ENCODE measurements at places on chromosomes 7 and 10.

DNA sequence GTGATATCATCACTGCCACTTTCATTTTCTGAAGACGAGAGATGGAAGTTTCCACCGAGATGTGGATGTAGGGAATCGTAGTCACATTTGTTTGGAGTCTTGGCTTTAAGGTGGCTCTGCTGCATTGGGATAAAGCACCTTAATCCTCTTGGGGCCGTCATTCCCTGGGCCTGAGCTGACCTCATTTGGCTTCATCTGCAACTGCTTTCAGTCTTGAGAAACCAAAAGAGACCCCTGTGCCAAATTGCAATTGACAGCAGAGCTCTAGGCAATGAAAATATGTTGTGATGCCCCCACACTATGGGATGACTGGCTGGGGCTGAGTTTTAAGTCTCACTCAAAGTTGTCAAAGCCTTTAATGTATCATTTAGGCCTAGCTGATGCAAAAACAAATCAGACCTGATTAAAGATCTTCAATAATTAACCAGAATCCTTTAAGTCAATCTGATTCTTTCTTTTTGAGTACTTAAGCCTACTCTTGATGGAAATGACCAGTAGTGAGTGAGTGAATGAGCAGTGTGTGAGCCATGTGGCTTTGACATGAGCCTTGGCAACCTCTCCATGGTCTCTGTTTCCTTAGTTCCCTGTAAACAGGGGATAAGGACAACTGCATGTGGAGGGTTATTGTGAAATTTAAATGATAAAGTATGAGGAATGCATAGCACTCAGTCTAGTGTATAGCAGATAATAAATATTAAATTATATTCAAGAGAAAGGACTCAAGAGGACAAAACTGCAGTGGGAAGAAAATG lies 155.0 kb downstream of the BMPER start:
- DNase-seq = no peak

GRCh38 chr7:91251877-91252276 lies 12.4 kb upstream of the FZD1 start:
- DNase-seq = no peak

- DNase-seq = no peak
Measured at GRCh38 chr10:43188702-43189101, 50.5 kb downstream of the CSGALNACT2 start.

DNA sequence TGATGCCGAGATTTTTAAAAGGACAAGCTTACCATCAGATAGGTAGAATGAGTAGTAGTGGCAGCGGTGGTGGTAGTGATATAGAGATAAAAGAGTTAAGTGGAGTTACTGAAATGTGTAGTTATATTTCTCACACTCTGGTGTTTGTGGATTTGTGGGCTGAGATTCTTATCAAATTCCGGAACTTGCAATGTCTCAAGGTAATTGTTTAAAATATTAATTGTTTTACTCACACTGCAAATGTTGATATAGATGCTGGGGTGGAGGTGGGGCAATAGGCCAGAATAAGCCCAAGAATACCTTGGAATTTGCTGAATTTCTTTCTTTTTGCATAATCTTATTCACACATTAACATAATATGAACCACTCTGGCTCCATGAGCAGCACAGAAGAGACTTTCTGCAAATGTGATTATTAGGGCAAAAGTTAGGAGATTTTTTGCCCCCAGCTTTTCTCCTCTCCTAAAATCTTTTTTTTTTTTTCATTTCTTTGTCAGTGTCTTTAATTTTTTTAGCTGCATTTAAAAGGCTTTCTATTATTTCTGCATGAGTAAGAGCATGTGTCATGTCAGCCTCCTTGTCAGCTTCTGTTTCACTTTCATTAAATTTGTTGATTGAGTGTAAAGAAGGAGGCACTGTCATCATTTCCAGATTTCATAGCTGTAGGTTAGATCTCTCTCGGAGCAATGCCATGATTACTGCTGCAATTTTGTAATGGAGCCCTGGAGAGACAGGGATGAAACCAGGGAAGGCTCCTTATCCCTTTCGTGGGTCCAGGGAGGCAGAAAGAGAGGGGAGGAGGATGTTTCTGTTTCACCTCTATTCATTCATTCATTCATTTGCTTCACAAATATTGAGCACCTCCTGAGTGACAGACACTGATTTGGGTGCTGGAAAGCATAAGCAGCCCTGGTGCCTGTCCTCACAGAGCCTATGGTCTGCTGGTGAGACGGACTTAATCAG lies 13.1 kb upstream of the SGMS1 start:
- no peak for DNase-seq

- DNase-seq = no peak
Measured at GRCh38 chr10:91879515-91880170, 29.6 kb downstream of the FGFBP3 start.

GRCh38 chr10:117666965-117667364 lies 124.4 kb downstream of the EMX2 start:
- DNase-seq = no peak

DNA sequence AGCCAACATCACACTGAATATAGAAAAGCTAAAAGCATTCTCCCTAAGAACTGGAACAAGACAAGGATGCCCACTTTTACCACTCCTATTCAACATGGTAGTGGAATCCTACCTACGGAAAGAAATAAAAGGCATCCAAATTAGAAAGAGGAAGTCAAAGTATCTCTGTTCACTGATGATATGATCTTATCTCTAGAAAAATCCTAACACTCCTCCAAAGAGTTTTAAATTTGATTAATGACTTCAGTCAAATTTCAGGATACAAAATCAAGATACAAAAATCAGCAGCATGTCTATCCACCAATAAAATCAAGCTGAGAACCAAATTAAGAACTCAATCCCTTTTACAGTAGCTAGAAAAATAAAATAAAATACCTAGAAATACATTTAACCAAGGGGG lies 35.3 kb upstream of the TNKS2 start:
- DNase-seq = no peak

DNA sequence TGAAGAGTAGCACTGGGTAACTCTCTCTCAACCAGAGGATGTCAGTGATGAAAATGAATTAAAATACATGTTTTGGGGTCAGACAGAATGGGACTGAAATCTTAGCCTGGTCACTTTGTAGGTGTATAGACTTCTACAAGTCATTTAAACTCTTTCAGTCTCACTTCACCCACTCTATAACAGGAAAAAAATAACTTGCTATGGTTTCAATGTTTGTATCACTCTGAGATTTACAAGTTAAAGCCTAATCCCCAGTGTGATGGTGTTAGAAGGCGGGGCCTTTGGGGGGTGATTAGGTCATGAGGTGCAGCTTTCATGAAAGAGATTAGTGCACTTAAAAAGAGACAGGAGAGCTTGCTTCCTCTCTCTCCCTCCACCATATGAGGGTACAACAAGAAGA lies 134.8 kb downstream of the INHBA start:
- DNase-seq = no peak

DNA sequence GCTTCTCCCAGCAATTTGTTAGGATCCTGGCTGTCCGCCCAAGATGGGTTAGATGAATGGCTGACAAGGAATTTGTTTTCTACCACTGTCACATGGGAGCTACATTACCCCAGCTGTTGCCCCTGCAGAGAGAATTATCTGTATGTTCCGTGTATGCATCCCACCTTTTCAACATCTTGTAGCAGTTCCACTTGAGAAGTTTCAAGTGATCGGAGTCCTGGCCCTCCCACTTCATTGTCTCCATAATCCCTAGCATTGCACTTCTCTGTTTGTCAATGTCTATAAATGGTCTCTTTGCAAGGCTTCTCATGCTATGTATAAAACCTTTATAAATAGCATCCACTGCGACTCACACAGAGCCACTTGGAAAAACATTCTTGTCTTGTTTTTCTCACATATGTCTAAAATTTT lies 972.5 kb downstream of the CNTNAP2 start:
- no peak for DNase-seq

DNA sequence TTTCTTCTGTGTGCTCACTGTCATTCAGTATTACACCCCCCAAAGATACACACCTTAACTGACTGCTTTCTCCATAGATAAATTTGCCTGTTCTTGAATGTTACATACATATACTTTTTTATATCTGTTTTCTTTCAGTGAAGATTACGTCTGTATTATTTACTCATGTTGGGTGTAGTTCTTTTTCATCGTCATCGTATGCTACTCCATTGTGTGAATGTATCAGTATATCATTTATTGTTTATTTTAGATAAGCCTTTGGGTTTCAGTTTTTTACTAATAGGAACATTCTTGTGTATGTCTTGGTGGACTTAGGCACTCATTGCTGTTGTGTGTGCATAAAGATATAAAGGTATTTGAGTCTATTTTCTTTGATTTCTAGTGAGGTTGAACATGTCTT lies 64.4 kb downstream of the SEPTIN7 start:
- no peak for DNase-seq

Measured in substantia nigra (tissue), 51 donors.